ENCODE measurements at places on chromosomes 2 and 18. TPM values are rescaled to one million over a fixed set of nuclear protein-coding genes. Genes with fewer than 3 reads are reported as not detected.

Gene ABCG5
- total RNA-seq, result not detected

Gene CHRND
- total RNA-seq, result not detected

Gene TRIM43
- total RNA-seq, result not detected

Gene ASPRV1
- total RNA-seq, result not detected

Gene IL1R2
- 0.57 TPM for total RNA-seq

Gene SERPINB5
- total RNA-seq, result not detected

Gene TPO
- total RNA-seq, result not detected

Gene GALNT3
- total RNA-seq, result 3.1 TPM

Gene MC4R
- total RNA-seq, result not detected

Gene CTAGE1
- not detected for total RNA-seq

DNA sequence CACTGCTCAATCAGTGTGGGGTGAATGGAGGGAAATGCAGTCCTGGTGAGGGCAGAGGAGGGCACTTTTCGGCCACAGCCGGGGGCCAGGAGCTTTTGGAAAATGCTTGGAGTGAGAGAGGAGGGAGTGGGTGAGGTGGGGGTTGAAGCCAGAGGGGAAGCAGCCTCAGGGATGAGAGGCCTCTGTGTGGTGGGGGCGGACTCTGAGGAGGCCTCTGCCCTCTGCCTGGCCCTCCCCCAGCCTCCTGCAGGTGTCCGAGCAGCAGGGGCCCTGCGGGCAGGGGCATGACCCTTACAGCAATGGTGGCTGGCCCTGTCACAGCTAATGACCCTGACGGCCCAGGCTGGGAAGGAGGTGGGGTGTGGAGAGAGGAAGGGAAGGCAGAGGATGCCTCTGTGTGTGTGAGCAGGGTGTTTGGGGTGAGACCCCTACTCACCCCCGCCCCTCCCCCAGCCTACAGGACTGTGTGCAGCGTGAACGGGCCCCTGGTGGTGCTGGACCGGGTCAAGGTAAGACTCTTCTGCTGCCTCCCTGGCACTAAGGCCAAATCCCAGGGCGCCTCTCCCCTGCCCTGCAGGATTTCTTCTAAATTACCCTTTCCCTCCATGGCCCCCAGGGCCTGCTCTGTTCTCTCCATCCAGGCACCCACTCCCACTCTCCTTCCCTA, 7.6 kb downstream of the ATP6V1B1 start:
- no peak for DNase-seq

DNA sequence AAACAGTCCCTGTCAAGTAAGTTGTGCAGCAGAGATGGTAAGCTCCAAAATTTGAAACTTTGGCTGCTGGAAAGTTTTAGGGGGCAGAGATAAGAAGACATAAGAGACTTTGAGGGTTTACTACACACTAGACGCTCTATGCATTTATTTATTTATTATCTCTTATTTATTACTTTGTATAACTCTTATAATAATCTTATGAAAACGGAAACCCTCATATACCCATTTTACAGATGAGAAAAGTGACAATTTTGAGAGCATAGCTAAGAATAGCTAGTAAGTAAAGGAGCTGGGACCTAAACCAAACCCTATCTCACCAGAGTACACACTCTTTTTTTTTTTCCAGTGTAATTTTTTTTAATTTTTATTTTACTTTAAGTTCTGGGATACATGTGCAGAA, 112.8 kb upstream of the PKDCC start:
- DNase-seq, result no peak

DNA sequence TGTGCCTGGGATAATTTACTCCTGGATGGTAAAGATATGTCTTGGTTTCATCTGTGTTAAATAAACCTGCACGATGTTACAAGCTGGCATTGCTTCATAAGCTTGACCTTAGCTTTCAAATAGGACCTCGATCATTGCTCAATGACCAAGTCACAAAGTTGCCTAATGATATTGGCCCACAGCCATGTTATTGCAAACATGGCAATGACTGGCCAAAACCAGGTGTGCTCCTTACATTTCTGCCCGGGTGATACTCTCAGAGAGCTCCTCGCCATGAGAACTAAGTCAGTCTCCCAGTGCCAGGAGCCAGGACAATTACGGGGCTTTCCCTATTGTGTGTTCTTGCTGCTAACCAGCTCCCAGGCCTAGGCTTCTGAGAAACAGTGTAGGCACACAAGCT, 72.5 kb upstream of the CYP1B1 start:
- peak; percentile 59 for DNase-seq

GRCh38 chr2:73089270-73090030, 17.9 kb upstream of the SFXN5 start:
- DNase-seq, result peak; percentile 99

DNA sequence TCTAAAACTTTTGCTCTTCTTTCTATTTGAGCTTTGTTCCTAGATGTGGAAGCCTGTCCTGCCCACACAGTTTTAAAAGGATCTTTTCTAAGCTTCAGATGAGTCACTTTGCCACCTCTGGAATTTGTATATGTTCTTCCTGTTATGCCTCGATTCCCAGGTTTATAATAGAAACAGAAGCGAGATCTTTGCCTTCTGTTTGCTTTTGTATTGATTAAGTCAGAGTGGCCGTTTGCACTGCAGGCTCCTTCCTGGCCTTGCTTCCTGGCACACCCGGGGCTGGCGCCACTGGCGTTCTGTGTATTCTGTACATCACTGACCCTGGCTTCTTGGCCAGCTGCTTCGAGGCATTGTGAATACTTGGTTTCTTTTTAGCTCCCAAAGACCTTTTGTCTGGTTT, 91.8 kb downstream of the MTCL1 start:
- DNase-seq, result no peak

GRCh38 chr2:45944074-45944473, 292.6 kb downstream of the PRKCE start:
- peak; percentile 67 for DNase-seq

DNA sequence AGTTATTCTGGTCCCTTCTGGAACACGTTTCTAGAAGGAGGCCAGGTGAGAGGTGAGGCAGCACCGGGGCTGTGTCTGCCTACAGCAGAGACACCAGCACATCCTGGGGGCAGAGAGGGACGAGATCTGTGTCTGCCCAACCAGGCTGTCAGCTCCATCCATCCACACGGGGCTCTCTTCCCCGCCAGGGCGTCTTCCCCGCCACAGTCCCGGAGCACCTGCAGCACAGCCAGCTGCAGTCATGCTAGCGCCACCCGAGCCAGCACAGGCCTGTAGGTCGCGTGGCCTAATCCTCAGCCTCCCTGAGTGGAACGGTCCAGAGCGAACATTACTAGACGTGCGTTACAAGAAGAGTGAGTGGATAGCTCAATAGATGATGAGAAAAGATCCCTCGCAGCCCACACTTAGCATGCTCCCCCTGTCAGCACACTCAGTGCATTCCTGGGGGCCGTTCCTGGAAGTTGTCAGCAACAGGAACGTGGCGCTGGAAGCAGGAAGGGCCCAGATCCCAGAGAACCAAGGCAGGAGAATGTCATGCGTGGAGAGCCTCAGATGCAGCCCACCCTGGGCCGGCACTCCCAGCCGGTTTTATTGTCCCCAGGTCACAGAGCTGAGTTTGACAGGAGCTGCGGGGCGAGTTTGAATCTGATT, 179.0 kb downstream of the TWIST2 start:
- DNase-seq, result no peak

GRCh38 chr2:101921319-101921952, 70.3 kb upstream of the IL1R2 start:
- DNase-seq, result no peak

- DNase-seq, result no peak
Measured at GRCh38 chr2:45750001-45750400, 98.5 kb downstream of the PRKCE start.

- DNase-seq, result no peak
Measured at GRCh38 chr2:240563951-240564560, 3.9 kb downstream of the DUSP28 start.

DNA sequence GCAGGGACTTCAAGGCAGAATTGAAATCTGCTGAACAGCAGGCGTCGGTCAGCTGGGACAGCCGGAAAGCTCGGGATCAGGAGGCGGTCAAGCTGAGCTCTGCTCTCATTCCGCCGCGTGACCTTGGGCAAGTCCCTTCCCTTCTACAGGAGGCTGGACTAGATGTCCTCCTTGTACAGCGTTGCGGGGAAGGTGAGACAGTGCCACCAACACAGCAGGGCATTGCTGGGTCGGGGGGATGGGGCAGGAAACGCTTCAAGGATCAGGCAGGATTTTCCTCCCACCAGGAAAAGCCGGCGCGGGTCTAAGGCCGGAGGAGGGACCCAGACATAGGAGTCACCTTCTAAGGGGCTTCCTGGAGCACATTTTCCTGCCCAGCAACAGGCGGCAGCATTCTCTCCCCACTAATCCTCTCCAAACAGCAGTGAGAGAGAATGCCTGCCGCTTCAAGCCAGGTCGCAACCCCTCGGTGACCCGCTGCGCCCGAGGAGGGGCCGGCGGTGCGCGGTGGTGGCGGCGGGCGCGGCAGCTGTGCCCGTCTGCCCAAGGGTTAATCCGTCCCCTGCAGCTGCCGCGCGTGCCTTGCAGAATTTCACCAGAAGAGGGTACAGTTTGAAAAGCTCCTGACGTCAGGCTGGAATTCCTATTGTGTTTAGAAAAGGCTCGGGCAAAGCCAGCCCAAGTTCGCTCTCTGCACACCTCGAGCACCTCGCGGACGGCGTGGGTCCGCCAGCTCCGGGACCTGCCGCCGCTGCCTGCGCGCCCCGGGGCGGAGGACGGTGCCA, at the start of gene KCNF1:
TSS of gene KCNF1 (plus strand) at position 644 of the 785 bp plus-strand sequence. CDS start 493 bp downstream, outside the sequence.
- peak; percentile 50 for DNase-seq

DNA sequence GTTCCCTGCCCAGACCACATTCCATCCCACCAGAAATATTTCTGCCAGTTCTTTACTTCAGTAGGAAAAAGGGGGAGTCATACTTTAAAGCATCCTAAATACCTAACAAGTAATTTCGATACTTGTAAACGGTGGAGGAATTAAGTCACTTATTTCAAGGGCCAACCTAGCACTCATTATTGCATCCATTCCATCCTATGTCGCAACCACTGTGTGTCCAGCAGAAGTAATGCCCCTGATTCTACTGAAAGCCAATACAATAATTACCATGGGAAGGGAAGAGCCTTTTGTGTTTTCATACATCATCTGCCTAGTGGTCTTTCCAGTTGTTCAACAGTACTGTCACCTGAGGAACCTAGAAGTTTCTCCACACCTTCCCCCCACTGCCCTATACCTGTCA, 12.5 kb downstream of the SERPINB8 start:
- DNase-seq, result no peak

DNA sequence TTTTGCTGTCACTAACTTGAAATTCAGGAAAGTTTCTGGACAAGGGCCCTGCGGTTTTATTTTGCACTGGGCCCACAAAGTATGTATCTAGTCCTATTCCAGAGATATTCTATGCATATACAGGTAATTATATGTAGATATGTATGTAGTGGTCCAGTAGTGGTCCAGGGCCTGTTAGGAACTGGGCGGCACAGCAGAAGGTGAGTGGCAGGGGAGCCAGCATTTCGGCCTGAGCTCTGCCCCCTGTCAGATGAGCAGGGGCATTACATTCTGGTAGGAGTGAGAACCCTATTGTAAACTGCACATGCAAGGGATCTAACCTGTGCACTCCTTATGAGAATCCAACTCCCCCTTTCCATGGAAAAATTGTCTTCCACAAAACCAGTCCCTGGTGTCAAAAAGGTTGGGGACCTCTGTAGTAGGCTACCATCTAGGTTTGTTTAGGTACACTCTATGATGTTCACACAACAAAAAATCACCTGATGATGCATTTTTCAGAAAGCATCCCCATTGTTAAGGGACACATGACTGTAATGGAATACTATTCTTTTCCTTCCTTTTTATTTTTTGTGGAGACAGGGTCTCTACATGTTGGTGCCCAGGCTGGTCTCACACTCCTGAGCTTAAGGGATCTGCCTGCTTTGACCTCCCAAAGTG, 2.8 kb upstream of the PPP4R3B start:
- DNase-seq, result no peak

DNA sequence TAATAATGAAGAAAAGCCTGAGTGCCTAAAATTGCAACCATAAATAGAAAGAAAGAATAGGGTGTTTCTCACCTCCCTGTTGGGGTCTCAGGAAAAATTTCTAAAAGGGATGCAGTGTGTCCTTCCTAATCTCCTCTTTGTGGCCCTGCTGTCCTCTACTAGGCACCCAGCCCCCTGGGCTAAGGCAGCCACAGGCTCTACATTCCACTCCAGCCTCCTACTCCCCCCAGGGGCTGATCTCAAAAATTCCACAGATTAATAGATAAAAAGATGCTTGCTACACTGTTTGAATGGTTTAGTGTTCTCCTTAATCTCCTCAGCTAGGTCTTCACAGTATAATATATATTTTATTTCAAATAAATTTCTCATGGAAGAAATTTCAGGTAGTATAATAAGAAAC, 17.6 kb downstream of the SATB2 start:
- DNase-seq, result no peak

GRCh38 chr2:36125702-36126101, 229.9 kb upstream of the CRIM1 start:
- no peak for DNase-seq

DNA sequence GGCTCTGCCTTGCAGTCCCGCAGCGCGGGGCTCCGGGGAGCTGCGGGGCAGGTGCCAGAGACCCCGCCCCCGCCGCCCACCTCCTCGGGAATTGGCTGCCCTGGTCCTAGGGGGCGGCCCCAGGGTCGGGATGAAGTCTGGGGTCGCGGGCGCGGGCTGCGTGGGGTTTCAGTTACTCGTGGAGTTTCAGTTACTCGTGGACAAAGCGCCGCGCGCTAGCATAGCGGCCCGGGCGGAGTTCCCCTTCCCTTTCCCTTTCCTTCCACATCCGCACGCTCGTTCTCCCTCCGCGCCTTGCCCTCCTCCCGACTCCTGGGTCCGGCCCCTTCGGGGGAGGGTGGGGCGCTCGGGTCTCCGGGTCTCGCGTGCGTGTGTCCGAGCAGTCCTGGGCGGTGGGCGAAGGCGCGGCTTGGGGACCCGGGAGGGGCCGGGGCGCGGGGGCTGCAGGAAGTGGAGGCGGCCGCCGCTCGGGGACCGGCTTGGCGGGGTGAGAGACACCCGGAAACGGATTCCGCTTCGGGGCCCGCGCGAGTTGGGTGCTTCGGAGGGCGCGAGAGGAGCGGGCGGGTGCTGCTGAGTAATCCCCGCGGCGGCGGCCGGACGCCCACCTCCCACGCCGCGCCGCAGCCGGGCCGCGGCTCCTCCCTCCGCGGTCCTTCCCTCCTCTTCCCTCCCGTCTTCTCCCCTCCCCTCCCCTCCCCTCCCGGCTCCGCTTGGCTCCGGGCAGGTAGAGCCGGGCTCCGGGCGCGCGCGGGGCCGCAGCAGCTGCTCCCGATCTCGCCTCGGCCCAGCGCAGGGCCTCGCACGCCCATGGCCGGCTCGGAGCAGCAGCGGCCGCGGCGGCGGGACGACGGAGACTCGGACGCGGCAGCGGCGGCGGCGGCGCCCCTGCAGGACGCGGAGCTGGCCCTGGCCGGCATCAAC, at the start of gene TTC39C:
TSS of gene TTC39C (plus strand) at position 693 of the 924 bp plus-strand sequence. CDS start at position 811, 118 bp downstream.
- DNase-seq, result peak; percentile 67

- DNase-seq, result no peak
Measured at GRCh38 chr2:106876699-106877098, 9.3 kb downstream of the ST6GAL2 start.

DNA sequence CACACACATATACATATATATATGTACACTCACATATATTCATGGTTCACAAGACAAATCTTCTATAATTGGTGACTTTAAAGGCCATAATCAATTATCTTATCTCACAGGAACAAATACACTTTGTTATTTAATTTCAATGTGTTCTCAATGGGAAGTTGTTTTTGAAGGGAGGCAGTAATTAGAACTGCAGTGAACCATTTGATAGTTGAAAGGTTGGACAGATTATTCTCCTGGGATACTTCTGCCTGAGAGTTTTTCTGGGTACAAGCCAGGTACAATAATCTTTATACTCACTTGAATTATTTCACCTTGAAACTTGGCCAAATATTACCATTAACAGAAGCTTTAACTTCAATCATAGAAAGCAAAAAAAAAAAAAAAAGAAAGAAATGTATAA, 546.6 kb upstream of the LRRTM4 start:
- DNase-seq, result no peak

- DNase-seq, result peak; percentile 94
Measured at GRCh38 chr2:189327879-189328847, 113.1 kb upstream of the WDR75 start.
